Mesenteric fat pad (tissue), 1 donor: ENCODE measurements at places on chromosomes 5 and 9.

DNA sequence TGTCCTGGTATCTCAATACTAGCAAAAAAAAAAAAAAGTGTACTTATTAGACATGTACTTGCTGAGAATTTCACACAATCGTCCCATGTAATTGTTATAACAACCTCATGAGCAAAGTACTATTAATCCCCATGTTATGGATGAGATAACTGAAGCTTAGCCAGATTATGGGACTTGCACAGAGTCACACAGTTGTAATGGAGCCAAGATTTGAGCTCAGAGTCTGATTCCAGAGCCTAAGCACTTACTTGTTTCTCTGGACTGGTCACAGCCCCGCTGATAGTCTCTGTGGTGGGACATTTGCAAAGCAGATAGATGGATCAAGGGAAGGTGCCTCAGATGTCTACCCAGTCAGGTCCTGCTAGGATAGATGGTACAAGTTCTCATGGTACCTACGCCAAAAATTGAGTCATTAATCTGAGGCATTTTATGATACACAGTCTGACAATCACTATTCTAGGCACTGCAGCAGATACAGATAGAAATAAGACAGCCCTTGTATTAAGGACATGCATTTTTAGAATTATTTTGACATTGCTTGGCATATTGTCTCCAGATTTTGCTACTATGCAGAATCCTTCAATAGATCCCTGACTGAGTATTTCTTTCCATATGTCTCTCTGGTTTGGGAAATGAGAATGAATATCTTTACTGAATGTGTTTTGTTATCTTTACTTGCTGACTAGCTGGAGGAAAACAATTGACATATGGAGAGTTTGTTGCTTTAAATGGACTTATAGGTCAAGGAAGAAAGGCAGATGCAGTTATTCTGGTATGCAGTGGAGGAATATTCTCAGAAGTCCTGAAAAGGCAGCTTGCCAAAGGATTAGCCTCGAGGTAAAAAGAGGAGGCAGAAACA lies 149.5 kb downstream of the ADAMTSL1 start:
- DNase-seq: no peak

- DNase-seq: no peak
Observed at GRCh38 chr5:127426661-127427060, 90.8 kb upstream of the PRRC1 start.

DNA sequence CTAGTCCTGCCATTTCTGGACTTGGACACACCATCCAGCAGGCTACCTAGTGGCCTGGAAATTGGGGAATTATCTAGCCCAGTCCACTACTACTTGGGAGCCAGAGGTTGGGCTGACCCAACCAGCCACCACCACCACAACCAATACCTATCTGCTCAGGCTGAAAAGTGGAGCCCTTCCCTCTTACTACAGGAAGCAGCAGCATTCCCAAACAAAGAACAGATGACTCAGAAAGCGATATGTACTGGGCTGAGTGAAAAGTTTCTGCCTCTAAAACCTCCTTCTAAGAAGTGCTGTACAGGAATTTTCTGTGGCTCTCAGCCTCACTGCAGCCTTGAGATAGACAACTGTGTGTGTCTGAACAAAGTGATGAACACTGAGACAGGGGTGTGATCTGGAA lies 279.4 kb downstream of the CDH10 start:
- DNase-seq: no peak

DNA sequence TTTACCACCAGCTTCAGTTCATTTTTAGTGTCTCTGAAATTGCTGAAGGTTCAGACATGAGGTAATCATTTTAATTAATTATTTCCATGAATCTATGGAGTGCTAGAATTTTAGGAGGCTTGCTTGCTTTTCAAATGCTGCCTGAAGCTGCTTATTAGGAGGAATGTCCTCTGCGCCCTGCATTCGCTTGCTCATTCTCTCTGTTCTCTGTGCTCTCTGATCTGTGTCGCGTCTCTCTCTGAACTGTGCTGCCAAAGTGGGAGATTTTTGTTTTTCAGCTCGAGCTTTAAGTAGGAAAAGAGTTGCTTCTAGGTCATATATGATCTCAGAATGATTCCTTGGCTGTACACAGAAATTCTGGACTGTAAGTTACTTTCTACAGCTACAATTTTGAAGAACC lies 101.7 kb upstream of the PRR16 start:
- no peak for DNase-seq

DNA sequence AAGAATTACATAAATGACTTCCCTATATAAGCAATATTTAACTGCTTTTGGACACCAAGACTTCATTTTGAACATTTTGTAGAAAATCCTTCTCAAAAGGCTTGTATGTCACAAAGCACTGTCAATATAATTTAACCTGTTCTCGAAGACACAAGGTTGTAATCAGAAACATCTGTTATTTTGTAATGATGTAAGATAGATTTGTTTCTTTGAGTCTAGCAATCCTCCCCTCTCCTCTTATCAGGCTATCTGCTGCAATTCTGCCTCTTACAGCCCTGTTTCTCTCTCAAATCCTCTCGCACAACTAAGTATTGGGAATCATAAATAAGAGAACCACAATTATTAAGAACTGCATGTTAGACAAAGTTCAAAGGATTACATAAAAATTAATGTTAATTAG lies 18.6 kb upstream of the TARS1 start:
- DNase-seq: no peak

- no peak for DNase-seq
Observed at GRCh38 chr5:160451281-160451680, 29.6 kb downstream of the PTTG1 start.

DNA sequence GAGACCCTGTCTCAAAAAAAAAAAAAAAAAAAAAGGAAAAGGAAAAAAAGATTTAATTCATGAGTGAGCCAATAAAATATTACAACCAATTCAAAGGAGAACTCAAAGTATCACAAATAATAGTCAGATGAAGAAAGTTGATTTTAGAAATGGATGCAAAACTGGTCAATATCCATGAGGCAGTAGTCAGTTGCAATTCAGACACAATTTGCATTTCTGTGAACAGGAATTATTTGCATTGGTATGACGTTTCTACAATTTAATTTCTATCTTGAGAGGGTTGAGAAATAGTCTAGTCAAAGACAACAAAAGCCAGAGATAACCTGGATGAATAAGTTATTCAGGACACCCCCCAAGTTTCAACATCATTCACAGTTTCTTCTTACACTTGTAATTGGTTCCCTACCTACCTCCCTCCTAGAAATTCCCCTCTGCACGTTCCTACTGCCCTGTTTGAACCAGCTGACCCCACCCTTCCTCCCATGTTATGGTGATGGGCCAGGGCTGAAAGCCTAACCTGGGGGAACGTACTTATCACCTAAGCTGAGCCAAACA lies 28.6 kb upstream of the CDKN2AIPNL start:
- no peak for DNase-seq
